ENCODE measurements at places on chromosomes 7 and 10. TPM values are rescaled to one million over a fixed set of nuclear protein-coding genes. Genes with fewer than 3 reads are reported as not detected.

DNA sequence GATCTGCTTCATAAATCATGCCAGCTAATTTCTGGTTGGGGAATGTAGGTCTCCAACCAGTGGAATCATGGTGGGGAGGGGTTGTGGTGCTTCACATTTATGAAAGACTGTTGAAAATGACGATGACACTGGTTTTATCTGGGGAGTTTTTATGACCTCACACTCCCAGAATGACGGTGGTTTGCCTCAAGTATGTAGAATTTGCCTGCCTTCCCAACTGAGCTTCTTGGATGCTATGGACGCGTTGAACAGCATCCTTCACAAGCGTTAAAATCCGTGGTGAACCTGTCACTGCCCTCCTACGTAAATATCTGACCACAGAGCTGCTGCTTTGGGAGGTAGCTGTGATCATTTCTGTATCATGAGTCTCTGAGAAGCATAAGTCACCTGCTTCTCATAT lies 3.3 kb downstream of the INSYN2A start:
- no peaks in the 10 kb centered on the region for H3K27me3 ChIP-seq
- no peak overlapping the region for H3K27ac ChIP-seq
- no peaks in the 10 kb centered on the region for H3K4me1 ChIP-seq
- no peak for DNase-seq
- no peaks in the 10 kb centered on the region for H3K36me3 ChIP-seq

DNA sequence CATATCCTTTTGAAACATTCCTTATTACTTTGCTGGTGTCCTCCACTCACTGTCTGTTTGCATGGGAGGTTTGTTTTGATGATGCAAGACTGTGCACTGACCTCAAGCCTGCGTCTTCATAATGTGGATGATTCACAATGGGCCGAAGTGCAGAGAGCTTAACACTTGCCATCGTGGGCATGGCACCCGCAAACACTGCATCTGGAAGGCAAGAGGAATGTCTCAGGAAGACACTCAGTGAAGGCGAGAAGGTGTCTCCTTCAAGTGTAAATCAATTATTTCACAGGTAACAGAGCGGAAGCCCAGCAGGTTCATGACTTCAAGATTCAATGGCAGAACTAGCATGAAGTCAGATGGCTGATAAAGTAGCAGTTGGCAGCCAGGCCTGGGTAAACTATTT lies 98.1 kb downstream of the DPY19L1 start:
- no peak overlapping the region for H3K4me3 ChIP-seq
- H3K4me1 ChIP-seq = no peaks in the 10 kb centered on the region
- H3K27me3 ChIP-seq = no peaks in the 10 kb centered on the region
- no peaks in the 10 kb centered on the region for H3K36me3 ChIP-seq
- no peak for DNase-seq

The ADAM12 gene
- total RNA-seq = not detected

- no peak overlapping the region for H3K4me3 ChIP-seq
- H3K36me3 ChIP-seq = no peaks in the 10 kb centered on the region
- DNase-seq = no peak
Observed at GRCh38 chr10:33133557-33133956, 175.5 kb upstream of the ITGB1 start.

DNA sequence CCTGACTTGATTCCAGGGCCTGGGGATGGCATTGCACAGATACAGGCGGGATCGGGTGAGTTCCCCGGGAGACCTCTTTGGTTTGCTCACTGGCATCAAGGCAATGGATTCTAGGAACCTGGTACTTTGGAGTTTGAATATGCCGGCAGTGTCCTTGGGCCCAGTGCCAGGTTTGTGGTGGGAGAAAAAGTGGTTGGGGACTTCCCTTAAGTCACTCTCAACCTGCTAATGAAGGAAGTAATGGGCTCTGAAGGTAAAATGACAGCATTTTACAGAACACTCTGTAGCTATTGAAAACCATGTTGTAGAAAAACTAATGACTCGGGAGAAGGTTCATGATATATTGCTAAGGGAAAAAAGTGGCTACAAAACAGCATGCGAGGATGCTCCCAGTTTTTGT lies 129.9 kb downstream of the CFAP58 start:
- no peak overlapping the region for H3K4me3 ChIP-seq
- no peaks in the 10 kb centered on the region for H3K36me3 ChIP-seq
- no peak overlapping the region for H3K27ac ChIP-seq
- H3K27me3 ChIP-seq = no peaks in the 10 kb centered on the region

- no peak overlapping the region for H3K27ac ChIP-seq
- no peak for DNase-seq
- no peaks in the 10 kb centered on the region for H3K36me3 ChIP-seq
- H3K4me1 ChIP-seq = no peaks in the 10 kb centered on the region
- H3K27me3 ChIP-seq = no peaks in the 10 kb centered on the region
Observed at GRCh38 chr10:95474228-95475002, 86.8 kb downstream of the SORBS1 start.

The ZNF138 gene
- total RNA-seq = 10.3 TPM

The NFKB2 gene
- total RNA-seq = 231 TPM

GRCh38 chr7:461453-462172 lies 58.0 kb downstream of the PDGFA start:
- no peaks in the 10 kb centered on the region for H3K27me3 ChIP-seq
- H3K4me1 ChIP-seq = no peaks in the 10 kb centered on the region
- H3K4me3 ChIP-seq = no peak overlapping the region
- no peak overlapping the region for H3K27ac ChIP-seq

The NKX1-2 gene
- total RNA-seq = not detected

DNA sequence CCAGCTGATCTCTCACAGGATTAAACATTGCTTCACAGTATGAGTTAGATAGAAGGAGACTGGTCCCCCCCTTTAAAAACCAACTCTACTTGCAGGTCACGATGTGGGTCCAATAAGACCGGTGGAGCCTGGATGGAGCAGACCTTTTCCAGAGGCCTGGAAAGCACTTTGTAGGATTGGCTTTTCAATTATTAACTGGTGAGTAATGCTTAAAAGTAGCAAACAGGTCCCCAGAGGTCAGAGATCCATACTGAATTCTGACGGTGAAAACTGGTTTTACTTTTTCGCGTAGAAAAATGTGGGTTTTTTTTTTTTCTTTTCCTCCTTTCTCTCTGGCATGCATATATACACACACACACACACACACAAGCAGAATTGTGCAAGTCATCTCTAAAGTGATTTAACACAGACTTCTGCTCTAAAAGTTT lies 74.9 kb upstream of the OGDHL start:
- DNase-seq = no peak
- no peaks in the 10 kb centered on the region for H3K4me1 ChIP-seq
- H3K36me3 ChIP-seq = peaks cover 57% of the 10 kb centered on the region
- H3K27me3 ChIP-seq = no peaks in the 10 kb centered on the region

DNA sequence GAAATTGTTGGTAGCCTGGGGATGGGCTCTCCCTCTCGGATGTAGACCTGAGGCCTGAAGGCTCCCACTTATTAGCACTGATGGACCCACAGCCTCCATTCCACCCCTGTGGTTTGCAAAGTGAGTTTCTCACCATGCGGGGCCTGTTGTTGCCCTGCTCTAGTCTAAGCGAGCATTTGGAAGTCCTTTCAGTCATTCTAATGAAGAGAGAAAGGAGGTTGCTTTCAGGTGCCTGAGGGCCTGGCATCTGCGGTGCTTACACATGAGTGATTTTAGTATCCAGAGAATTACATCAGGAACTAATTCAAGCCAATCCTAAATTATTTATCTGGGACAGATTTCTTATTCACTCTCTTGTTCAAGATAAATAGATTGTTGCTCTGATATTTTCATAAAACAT lies 61.6 kb downstream of the NAMPT start:
- H3K36me3 ChIP-seq = no peaks in the 10 kb centered on the region
- no peaks in the 10 kb centered on the region for H3K4me1 ChIP-seq
- H3K4me3 ChIP-seq = no peak overlapping the region
- H3K27me3 ChIP-seq = no peaks in the 10 kb centered on the region
- H3K27ac ChIP-seq = no peak overlapping the region

The FRA10AC1 gene
- total RNA-seq = 20.3 TPM

- DNase-seq = no peak
- no peak overlapping the region for H3K27ac ChIP-seq
- peaks cover 18% of the 10 kb centered on the region for H3K4me1 ChIP-seq
- H3K27me3 ChIP-seq = peaks cover 8% of the 10 kb centered on the region
- H3K4me3 ChIP-seq = no peak overlapping the region
Observed at GRCh38 chr10:133328358-133329343, 8.0 kb downstream of the CALY start.

The CCDC7 gene
- total RNA-seq = 62.9 TPM

Measured in naive thymus-derived CD4-positive, alpha-beta T cell (primary cell).